Astrocyte (in vitro differentiated cells and primary cell): ENCODE measurements at places on chromosomes 1 and 21. TPM values are rescaled to one million over a fixed set of nuclear protein-coding genes. Genes with fewer than 3 reads are reported as not detected.

DNA sequence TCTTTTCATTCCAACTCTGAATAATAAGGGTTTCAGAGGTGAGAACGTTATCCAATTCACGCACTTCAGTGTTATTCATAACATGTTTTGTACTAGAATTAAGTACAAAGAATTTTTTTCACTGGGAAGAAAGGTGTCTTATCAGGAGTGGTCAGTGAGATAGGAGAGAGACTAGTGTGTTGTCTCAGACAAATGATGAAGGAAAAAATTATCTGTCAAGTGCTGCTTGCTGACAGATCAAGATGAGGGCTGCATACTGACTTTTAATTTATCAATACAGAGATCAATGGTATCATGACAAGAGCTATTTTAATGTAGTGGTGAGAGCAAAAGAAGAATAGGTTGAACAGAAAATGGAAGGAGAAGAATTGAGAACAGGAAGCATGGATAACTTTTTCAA, 402.4 kb downstream of the KCNT2 start:
- no peak for DNase-seq

GRCh38 chr1:61356016-61356415, 273.7 kb downstream of the NFIA start:
- DNase-seq: no peak

- no peak for DNase-seq
Measured at GRCh38 chr1:161311595-161312181, 1.9 kb upstream of the MPZ start.

DNA sequence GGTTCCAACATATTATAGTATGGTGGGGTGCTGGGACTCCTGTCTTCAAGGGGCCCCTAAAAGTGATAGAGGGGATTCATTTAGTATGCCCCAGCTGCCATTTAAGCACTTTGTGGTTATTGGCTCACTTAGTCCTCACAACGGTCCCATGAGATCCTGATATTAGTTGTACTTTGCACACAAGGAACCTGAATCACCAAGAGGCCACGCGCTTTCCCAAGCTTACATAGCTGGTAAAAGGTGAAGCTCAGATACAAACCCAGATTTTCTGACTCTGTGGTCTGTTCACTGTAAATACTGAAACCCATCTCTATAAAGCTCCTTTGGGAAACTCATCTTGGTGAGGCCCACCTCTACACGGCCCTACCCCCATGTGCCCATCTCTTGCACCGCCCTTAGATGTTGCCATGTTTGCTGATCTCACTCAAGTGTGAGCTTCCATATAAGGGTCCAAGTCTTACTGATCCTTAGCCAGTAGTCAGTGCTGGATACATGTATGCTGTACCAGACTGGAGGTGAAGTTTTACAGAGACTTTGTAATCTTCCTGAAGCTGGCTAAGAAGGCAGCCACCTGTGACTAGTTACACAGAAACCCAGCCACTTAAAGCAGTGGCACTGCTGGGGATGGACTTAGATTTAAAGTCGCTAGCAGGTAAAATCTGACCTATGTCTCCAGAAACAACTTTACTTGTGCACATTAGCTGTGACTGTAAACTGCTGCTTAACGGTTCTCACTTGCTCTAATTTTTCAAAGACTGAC, 124.4 kb upstream of the HOOK1 start:
- no peak for DNase-seq

GRCh38 chr1:181159451-181160140, 71.1 kb downstream of the IER5 start:
- peak; percentile 75 for DNase-seq

DNA sequence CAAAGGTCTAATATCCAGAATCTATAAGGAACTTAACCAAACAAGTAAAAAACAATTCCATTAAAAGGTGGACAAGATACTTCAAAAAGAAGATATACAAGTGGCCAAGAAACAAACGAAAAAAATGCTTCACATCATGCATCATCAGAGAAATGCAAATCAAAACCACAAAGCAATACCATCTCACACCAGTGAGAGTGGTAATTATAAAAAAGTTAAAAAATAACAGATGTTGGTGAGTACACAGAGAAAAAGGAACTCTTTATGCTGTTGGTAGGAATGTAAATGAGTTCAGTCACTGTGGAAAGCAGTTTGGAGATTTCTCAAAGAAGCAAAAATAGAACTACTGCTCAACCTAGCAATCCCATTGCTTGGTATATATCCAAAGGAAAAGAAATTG, 218.6 kb downstream of the SLC44A5 start:
- peak; percentile 2 for DNase-seq

- DNase-seq: no peak
Measured at GRCh38 chr1:18580691-18581419, 49.8 kb upstream of the PAX7 start.

GRCh38 chr1:220529521-220530020, 1.6 kb downstream of the MARK1 start:
- no peak for DNase-seq

Gene ACTL8
- total RNA-seq: 1.3 and 2.0 TPM in 2 replicates

DNA sequence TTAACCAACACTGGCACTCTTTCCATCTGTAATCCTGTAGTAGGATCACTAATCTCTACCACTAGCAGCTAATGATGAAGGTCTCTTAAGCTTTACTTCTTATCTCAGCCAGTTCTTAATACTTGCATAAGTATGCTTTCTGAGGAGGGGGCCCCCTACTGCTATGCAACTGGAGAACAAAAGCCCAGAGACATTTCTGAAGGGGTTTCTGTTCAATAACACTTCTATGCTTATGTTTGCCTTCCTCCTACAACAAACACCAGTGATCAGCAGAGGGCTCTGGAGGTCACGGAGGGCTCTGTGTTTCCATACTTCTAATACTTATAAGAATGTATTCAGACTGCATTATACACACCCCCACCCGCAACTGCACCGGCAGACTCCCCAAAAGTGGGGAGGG, 215.8 kb downstream of the BARHL2 start:
- DNase-seq: no peak

DNA sequence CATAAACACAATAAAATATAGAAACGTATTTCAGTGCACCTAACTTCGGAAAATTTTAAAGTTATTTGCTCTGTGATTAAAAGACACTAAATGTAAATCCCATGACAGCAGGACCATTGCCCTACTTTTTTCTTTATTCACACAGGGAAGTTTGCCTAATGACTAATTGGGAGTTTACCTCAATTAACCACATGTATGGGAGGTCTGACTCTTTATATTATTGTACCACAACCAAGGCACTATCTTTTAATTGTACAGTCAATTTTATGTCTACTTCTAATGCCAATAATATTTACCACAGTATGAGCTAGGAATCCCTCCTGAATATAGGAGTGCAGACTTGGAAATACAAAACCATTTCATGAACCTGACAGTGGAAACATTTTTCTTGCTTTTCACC, 360.8 kb upstream of the NEGR1 start:
- DNase-seq: no peak

Gene ZYG11A
- total RNA-seq: 0.24 and 0.30 TPM in 2 replicates

GRCh38 chr1:213260311-213261075, 209.5 kb downstream of the RPS6KC1 start:
- DNase-seq: no peak
